ENCODE measurements at places on chromosomes 4 and X. TPM values are rescaled to one million over a fixed set of nuclear protein-coding genes. Genes with fewer than 3 reads are reported as not detected.

SPINK2 gene
- total RNA-seq = 1.4 TPM

DNA sequence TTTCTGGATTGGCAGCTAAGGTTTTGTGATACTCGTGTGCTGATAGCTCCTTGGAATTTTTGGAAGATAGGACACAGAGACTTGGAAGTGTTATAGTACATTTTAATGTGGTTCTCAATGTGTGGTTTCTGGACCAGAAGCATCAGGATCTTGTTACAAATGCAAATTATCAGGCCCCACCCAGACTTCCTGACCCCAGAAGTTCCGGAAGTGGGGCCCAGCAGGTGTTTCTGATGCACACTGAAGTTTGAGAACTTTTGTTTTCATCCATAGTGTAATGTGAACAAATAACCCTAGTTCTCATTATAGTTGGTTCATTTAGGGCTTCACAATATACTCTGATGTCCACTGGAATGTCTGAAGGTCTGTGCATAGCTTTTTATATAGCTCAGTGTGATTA lies 49.6 kb downstream of the LAMP2 start:
- no peak overlapping the region for H3K4me3 ChIP-seq
- H3K4me1 ChIP-seq = no peaks in the 10 kb centered on the region
- H3K36me3 ChIP-seq = no peaks in the 10 kb centered on the region
- no peak overlapping the region for H3K27ac ChIP-seq

DNA sequence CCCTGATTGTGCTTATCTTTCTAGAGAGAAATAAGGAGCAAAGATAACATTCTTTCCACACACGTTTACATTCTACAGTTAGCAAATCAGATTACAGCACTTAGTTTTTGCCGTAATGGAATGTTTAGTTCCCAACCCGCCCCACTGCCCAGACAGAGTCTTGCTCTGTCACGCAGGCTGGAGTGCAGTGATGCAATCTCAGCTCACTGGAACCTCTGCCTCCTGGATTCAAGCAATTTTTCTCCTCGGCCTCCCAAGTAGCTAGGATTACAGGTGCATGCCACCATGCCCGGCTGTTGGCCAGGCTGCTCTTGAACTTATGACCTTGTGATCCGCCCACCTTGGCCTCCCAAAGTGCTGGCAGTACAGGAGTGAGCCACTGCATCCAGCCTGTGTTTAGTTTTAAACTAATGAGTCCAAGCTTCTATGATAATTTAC lies 8.4 kb upstream of the PRPS1 start:
- no peaks in the 10 kb centered on the region for H3K36me3 ChIP-seq
- H3K27me3 ChIP-seq = no peaks in the 10 kb centered on the region
- no peak overlapping the region for H3K27ac ChIP-seq
- DNase-seq = no peak

DNA sequence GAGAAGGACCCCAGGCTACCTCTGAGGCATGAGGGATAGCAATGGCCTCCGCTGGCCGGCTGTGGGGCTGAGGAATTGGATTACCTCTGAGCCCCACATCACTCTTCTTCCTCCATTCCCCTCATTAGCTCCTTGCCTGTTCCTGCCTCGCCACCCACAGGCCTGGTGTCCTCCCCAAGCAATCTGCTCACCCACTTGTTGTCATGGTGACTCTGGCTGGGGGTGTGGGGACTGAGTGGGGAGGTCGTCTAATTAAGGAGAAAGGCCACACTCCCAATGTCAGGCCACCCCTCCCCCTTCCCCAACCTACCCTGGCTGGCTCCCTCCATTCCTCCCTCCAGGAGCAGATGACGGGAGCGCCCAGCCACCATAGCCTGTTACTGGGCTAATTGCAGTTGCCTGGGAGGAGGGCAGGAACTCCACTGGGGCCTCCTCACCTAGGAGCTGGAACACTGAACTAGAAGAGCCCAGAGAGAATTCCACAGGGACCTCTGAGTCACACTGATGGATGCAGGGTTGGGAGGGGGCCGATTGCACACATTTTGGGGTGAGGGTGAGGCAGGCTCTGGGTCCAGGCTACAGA lies 20.7 kb downstream of the NALF2 start:
- H3K27ac ChIP-seq = no peak overlapping the region
- no peak overlapping the region for H3K4me3 ChIP-seq
- no peaks in the 10 kb centered on the region for H3K36me3 ChIP-seq
- no peaks in the 10 kb centered on the region for H3K27me3 ChIP-seq
- peaks cover 9% of the 10 kb centered on the region for H3K4me1 ChIP-seq
- no peak for DNase-seq
